Osteoblast (primary cell): ENCODE measurements at places on chromosomes 3 and 15. TPM values are rescaled to one million over a fixed set of nuclear protein-coding genes. Genes with fewer than 3 reads are reported as not detected.

ASB7 gene
- 17.1 and 18.1 TPM in 2 replicates for total RNA-seq

NECTIN3 gene
- total RNA-seq, result 39.8 and 52.5 TPM in 2 replicates

PARP14 gene
- 67.2 and 84.3 TPM in 2 replicates for total RNA-seq

CACNA1D gene
- under 0.01 and 0.29 TPM in 2 replicates for total RNA-seq

USP13 gene
- total RNA-seq, result 9.4 and 12.7 TPM in 2 replicates

SNTN gene
- not detected in 2 replicates for total RNA-seq

CYFIP1 gene
- 104 and 107 TPM in 2 replicates for total RNA-seq
